ENCODE measurements at places on chromosomes 13 and 19. TPM values are rescaled to one million over a fixed set of nuclear protein-coding genes. Genes with fewer than 3 reads are reported as not detected.

- DNase-seq = no peak
Observed at GRCh38 chr13:33213024-33213768, 72.4 kb downstream of the STARD13 start.

- no peak for DNase-seq
Observed at GRCh38 chr13:101841698-101842097, 389.2 kb downstream of the ITGBL1 start.

- DNase-seq = no peak
Observed at GRCh38 chr19:52786078-52786463, 520 bp downstream of the ZNF600 start.

DNA sequence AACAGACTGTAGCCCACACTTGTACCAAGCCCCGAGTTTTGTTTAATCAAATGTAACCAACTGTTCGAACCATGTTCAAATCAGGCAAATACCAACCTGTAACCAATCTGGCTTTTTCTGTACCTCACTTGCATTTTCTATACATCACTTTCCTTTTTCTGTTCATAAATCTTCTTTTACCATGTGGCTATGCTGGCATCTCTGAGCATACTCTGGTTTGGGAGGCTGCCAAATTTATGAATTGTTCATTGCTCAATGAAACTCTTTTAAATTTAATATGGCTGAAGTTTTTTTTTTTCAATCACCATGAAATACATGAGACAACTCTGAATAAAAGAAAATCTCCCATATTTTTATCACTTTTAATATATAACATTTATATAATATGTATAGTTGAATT, 256.1 kb downstream of the SLITRK6 start:
- DNase-seq = no peak

- DNase-seq = no peak
Observed at GRCh38 chr13:80962173-80962572, 621.2 kb upstream of the SPRY2 start.

SOX21 gene
- not detected for total RNA-seq

F2RL3 gene
- total RNA-seq = 4.9 TPM

All from thoracic aorta (tissue), 2 donors.